ENCODE measurements at places on chromosomes 16 and 17. TPM values are rescaled to one million over a fixed set of nuclear protein-coding genes. Genes with fewer than 3 reads are reported as not detected.

GRCh38 chr17:173166-173911, 8.1 kb downstream of the DOC2B start:
- DNase-seq, result no peak

DNA sequence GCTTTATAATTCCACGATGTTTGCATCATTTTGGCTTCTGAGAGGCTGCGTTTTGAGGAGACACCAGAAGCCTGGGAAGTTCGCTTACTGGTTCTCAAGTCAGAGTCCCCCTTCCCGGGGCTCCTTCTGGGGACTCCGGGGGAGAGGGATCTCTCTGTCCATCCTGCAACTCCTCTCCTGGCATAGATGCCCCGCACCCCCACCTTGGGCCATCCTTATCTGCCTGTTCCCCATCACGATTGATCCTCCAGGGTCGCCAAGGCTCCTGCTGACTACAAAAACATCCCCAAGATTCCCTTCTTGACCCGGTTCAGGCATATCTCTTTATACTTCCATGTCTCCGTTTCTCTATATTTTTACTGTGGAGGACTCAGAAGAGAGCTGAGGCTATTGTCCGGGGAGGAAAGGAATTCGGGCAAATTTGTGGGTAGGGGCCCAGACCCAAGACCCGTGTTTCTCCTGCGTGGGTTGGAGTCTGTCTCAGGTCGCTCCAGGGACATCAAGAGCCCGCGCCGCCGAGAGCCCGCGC, 18.4 kb upstream of the HOXB13 start:
- DNase-seq, result no peak

DNA sequence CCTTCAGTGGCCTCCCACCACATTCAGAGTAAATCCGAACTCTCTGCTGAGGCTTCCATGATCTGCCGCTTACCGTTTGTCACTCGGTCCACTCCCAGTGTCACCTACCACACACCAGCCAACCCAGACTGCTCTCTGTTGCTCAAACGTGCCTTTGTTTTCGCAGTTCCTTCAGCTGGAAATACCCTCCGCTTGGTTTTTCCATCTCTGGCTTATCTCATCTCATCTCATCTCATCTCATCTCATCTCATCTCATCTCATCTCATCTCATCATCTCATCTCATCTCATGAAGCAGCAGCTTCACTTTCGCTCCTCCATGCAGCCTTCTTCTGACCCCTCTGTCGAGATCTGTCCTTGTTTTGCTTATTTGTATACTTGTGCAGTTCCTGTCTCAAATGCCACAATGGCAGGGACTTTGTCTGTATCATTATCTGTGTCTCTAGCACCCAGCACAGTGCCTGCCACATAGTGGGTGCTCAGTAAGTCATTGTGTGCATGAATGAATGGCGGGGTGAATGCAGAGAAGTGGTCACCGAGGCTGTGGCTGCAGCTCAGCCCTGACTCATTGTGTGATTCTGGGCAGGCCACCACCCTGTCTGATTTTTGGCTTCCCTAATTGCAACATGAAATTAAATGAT, 3.8 kb upstream of the SNX20 start:
- DNase-seq, result no peak

DNA sequence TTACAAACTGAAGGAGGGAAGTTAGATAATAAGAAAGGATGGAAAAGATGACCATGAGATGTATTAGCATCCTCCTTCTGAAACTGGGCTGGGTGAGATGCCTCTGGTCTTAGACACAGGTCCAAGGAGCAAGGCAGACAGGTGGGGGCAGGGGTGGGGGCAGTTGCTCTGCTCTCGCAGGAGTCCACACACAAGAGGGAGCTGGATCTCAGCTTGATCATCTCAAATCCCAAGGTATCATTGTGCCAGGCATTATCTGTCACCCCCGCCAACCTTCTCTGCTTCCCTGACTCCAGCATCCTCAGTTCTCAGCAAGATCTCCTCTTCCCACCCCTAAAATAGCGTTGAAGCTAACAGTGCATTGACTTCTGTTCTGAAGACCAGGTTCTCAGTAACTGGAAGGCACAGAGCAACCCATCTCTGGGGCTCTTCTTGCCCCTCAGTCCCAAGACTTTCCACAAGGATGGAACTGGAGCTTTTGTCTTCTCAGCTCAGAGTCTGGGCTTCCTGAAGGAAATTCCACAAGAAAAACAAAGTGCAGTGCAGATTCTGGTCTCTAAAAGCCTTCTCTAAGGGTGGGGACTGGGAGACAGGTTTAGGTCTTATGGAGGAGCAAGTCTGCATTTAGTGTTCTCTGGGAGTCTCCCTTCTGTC, 1.6 kb downstream of the FLOT2 start:
- DNase-seq, result no peak

GRCh38 chr17:41284546-41284945, 9.0 kb downstream of the KRTAP9-7 start:
- DNase-seq, result peak; percentile 23

GRCh38 chr17:55704401-55704800, 18.3 kb downstream of the TMEM100 start:
- no peak for DNase-seq

DNA sequence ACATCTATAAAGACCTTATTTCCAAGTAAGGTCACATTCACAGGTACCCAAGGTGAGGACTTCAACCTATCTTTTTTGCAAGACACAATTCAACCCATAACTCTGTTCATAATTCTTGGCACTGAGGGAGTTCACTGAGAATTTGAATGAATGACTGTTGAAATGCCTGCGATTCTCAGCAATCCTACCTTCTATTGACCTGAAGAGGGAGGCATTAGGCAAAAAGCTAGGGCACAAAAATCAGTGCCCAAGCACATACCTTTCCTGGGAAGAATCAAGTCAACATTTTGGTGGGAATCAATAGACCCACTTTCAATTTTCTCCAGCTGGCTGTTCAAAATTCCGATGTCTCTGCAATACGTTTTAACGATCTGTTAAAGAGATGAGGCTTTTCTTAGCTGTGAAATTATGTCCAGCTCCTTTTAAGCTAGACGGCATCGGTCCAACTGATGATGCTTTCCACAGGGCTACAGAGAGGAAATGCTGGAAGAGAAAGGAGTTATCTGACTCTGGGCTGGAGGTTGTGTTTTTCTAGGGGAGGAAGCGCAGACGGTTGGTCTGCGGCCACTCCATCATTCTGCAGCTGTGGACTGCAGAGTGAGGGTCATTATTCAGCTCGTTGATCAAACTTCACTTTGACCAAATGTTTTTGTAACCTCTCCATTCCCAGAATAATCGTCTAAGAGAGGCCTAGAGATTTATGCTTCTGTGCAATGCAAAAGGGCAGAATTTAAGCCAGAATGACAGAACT, 25.2 kb downstream of the BCO1 start:
- DNase-seq, result no peak

GRCh38 chr16:55778757-55779156, 54.1 kb downstream of the CES1 start:
- no peak for DNase-seq

- no peak for DNase-seq
Measured at GRCh38 chr17:63317166-63317840, 128.8 kb downstream of the CYB561 start.

- no peak for DNase-seq
Measured at GRCh38 chr17:45096141-45096540, 35.0 kb downstream of the NMT1 start.

GRCh38 chr17:74148901-74149596, 54.4 kb upstream of the RPL38 start:
- no peak for DNase-seq

- no peak for DNase-seq
Measured at GRCh38 chr17:1767358-1767757, 5.5 kb downstream of the SERPINF1 start.

- no peak for DNase-seq
Measured at GRCh38 chr17:75249564-75249963, 11.8 kb downstream of the GGA3 start.

DNA sequence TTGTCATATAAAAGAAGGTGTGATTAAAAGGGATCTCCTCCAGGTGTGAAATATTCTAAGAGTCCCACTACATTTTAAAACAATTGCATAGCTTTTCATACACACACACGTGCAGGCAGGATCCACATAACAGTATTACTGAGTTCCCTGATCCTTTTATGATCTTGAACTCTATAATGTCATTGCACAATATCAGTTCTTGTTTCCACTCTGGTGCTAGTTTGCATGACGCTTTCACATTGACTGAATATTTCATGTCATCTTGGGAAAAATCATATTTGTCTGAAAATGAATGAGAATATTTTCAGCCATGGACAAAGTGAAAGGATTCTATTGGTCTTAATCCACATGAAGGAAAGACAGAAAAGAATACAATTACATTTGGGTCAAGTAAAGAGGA, 703.8 kb downstream of the CDH8 start:
- DNase-seq, result no peak

DNA sequence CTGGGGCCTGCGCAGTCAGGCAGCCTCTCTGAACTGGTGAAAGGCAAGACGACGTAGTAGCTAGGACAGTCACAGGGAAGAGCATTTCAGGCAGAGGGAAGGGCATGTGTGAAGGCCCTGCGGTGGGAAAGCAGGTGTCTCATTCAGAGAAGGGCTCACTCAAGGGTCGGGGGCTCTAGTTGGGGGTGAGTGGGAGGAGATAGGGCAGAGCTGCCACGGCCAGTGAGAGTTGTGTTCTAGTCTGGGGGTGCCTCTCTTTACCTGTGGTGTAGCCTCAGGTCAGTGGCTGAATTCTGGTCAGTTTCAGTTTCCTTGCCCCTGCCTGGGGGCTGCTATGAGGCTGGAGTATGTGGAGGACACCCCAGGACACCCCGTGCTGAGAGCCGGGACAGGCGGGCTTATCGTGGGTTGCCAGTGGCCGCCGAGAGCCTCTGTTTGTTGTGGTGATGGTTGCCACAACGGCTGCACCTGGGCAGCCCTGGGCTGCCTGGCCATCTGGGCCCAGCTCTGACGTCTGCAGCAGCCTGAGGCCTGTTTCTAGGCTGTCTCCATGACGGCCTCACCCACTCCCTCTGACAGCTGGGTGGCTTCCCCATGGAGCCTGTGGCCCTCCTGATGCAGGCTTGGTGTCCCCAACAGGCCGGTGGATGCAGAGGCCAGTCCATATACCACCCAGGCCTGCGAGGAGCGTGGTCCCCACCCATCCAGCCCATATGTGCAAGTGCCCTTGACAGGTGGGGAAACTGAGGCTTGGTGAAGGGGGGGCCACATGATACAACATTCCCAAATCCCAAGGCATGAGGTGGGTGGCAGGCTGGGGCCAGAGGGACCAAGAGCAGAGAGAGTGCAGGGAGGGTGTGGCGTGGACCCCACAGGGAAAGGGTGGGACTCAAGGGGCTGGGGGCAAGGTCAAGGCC, 10.8 kb downstream of the MAP2K3 start:
- no peak for DNase-seq

DNA sequence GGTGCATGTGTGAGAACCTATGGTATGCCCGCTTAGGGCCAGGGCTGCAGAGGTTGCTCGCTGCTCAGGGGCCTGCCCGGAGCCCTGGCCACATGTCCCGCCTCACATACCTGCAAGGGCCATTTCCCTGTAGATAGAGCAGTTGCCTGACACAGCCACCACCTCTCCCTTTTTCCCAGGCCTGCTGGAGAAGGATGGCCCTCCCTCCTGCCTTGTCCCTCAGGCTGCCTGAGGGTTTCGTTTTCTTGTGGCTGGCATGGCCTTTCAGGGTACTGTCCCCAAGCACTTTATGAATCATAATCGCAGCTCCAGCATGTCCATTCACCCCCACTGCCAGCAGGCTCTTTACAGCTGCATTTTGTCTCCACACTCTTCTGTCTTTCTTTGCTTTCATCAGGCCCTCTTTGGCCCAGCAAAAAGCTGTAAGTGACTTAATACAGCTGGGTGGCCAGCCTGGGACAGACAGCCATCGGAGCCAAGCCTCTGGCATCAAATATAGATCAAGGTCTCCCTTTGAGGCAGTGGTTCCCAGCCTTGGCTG, 65.7 kb downstream of the MPRIP start:
- peak; percentile 23 for DNase-seq

DNA sequence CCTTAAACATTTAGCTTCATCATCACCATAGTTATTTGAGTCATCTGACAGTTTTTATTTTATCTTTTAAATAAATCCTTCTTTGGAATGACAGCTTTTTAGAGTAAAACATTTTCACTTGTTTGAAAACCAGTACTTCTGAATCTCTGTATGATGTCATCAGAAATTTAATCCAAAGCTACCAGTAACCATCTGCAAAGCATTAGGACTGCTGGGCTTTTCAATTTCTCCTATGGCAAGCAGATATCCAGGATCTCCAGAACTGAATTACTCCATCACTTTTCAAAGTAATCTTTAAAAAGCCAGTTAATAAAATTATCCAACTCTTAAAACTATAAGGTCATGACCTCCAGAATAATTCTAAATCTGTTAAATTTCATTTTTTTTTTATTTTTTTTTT, 51.5 kb downstream of the CHCT1 start:
- no peak for DNase-seq

DNA sequence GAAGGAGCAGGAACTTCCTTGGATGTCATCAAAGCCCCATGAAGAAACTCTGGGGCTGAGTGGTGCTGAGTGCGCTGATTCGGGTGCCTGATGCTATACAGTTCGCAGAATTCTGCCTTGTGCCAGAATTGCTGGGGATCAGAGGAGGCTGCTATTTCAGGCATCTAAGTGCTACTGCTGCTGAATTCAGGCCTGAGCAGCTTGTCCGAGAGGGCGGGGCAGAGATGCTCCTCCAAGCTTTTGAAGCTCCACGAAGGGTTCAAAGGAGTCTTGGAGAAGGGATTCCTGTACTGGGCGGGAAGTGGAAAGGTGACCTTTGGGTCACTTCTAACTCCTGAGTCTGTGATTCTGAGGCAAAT, 227.8 kb downstream of the CCDC182 start:
- no peak for DNase-seq

- peak; percentile 19 for DNase-seq
Measured at GRCh38 chr16:49733313-49734009, 122.5 kb downstream of the ZNF423 start.

GRCh38 chr16:21134053-21134452, 16.6 kb downstream of the DNAH3 start:
- DNase-seq, result no peak

DNA sequence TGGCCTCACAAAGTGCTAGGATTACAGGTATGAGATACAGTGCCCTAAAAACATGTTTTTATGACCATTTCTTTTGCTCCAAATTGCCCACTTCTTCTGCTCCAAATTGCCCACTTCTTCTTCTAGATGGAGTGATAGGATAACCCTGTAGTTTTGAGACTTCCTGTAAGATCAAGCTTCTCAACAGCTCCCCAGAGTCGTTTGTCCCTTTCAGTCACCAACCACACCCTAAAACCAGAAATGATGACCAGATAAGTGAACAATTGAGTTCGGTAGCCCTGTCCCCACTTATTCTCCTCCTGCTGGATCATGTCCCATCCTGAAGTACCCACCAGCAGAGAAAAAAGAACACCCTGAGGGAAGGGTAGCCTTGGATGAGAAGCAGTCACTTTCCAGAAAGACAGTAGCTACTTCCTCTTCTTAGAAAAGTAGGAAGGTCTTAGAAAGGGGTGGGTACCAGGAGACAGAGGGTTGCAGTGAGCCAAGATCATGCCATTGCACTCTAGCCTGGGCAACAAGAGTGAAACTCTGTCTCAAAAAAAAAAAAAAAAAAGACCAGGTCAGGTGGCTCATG, 2.5 kb downstream of the ODAD4 start:
- DNase-seq, result no peak

Gene TMEM88
- total RNA-seq, result not detected

Gene TEX14
- 0.19 TPM for total RNA-seq

Gene LITAF
- total RNA-seq, result 30.1 TPM

Gene SLFN14
- not detected for total RNA-seq

Gene BIRC5
- total RNA-seq, result 174 TPM

Gene PERCC1
- total RNA-seq, result not detected

Gene TEKT1
- total RNA-seq, result not detected

Gene TSNAXIP1
- 0.55 TPM for total RNA-seq
